CD4-positive, alpha-beta T cell treated with Interferon alpha-2 for 1 hour (primary cell): ENCODE measurements at places on chromosomes 5 and 9.
A peak's percentile ranks its signal among the peaks of the same experiment; 100 is the strongest.

- DNase-seq = no peak
Measured at GRCh38 chr9:33211695-33212393, 28.1 kb upstream of the SPINK4 start.

GRCh38 chr5:136199408-136199807 lies 6.4 kb upstream of the SMIM32 start:
- no peak for DNase-seq

- no peak for DNase-seq
Measured at GRCh38 chr5:170200876-170201275, 31.9 kb upstream of the C5orf58 start.

DNA sequence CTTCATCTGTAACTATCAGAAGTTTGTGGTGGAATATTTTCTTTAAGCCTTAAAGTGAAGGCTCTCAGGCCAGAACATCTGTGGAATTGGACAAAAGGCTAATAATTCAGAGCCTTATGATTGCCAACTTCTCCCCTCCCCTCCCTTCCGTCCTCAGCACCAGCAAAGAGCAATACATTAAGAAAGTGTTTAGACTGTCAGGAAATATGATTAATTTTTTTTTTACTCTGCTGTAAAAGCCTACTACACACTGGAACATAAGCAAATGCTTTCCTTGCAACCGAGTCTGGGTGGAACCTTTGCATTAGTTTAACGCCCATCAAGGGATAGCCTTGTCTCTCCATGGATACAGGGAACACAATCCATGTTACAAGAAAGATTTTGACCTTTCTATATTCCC lies 110.3 kb upstream of the TARS1 start:
- DNase-seq = no peak

DNA sequence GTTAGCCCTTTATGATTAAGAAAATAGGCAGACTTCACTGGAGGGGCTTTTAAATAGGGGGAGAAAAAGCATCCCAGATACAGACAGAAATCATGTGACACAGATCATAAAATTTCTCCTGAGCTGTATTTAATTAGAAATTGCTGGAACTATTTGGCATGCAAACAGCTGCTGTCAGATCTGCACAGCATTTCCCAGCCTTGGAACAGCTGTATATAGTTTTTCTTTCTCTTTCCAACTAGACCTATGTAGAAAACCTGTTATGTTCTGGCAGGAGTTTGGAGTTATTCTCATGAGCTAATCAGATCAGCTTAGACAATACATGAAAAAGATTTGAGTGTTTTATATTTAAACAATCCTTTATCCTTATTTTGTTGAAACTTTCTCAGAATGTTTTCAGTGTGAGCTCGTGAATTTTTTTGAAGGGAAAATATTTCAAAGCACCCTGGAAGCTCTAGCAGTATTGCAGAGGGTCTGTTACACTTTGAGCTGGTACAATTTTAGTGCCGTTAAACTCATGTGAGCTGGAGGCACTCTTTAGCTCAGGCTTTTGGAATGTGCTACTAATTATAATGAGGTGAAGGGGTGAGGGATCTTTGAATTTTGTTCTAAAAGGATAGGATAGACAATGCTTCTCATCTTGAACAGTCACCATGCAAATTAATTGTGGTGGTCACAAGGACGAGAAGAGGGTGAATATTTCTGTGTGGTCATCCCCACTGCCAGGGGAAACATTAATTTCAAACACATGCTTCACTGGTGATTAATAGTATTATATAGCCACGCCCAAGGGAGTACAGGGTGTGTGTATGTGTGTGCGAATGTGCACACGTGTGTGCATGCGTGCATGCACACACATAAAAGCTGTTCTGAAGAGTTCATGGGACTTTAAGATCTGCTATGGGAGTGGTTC lies 239.4 kb upstream of the FBXL7 start:
- no peak for DNase-seq

DNA sequence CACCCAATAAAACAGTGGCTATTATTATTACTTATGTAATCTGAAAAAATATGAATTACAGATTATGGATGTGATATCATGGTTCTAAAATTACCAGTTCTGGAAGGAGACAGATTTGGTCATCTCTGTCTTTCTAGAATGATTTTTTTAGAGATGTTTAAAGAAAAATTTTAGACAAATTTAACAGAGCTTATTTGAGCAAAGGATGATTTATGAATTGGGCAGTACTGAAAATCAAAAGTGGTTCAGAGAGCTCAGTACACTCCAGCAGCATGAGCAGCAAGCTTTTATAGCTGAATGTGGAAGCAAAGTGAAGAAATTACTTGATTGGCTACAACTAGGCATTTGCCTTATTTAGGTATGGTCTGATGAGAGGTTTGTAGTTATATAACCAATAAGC lies 11.0 kb downstream of the CAST start:
- peak; percentile 31 for DNase-seq

DNA sequence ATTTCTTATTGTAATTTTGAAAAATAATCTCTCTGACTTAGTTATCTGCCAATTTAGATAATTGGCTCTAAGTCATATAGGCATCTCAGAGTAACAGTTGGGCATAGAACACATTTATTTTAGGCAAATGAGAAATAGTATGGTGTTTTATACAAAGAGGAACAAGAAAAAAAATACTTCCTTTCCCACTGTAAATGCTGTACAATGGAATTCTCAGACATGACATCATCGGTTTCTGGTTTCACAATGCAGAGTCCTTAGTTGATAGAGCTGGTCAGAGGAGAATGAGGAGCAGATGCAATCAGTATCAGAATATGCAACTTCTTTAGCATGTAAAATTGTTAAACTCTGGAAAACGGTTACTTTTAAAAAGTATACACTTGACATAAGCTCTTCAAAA lies 49.4 kb downstream of the PLK2 start:
- no peak for DNase-seq

GRCh38 chr9:121855476-121855875 lies 204.0 kb downstream of the DAB2IP start:
- DNase-seq = no peak

DNA sequence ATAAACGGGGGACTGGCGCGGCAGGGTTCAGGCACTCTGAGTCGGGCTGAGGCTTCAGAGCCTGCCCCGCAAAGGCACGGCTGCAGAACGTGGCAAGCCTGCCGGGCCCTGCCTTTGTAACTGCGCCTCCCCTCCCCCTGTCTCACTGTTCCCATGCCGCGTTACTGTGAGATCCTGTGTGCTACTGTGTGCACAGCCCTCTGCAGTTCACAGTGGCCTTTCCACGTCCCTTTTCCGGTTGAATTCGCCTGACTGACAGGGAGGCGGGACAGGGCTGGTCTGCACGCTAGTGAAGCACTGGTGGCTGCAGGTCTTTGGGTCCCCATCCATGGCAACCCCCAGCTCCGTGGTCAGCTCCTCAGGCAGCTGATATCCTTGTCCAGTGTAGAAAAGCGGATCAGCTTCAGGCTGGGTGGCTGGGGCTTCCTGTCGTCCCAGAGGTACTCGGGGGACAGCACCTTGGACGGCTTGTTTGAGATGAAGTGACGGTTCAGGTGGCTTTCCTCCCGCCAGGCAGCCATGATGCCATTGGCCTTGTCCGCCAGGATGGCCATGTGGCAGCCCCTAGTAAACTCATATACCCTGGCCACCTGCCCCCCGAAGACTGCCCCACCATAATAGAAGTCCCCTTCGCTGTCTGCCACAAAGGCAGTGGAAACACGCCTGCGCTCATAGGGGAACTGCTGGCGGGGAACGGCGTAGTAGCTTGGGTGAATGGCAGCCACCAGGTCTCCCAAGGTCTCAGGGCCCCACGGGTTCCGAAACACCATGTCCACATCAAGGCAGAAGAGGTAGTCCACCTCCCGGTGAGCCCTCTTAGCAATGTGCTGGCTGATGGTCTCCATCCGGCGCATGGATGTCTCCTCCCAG lies 10.3 kb downstream of the GBGT1 start:
- DNase-seq = no peak

GRCh38 chr5:134585966-134586365 lies 46.7 kb downstream of the SAR1B start:
- DNase-seq = no peak

GRCh38 chr9:95074632-95075031 lies 242.9 kb downstream of the FANCC start:
- DNase-seq = no peak

- no peak for DNase-seq
Measured at GRCh38 chr5:180283026-180283615, 8.8 kb downstream of the MAPK9 start.

DNA sequence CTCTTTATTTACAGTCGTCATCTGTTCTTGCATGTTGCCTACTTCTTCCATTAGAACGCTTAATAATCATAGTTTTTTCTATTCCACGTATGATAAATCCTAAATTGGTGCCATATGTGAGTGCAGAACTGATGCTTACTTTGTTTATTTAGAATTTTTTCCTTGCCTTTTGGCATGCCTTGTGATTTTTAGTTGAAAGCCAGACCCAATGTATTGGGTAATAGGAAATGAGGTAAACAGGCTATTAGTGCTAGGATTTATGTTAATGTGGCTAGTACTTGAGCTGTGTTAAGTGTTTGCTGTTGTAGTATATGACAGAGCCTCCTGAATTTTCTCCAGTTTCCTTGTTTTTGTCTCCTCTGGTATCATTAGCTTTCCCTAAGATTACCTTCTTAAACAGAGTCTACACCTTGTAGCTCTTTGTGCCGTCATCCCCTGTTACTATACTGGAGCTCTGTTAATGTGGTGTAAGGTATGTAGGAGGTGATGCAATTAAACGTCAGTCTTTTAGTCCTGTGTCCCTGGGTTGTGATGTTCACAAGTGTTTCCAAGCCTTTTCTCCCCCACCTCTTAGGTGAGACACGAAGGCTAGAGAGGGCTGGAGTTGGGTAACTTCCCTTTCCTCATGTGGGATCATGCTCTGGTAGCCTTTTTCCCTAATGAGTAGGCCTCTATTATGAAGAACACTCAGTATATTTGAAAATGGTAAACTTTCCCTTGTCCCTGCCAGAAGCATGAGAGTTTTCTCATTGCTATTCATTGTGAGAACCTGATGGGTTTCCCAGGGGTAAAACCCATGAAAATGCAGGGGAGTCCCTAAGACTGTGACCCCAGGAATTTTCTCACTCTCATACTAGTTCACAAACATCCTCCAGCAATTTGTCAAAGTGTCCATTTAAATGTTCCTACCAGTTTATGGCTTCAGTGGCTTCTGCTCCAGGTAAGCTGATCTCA lies 21.2 kb downstream of the SPATA31D3 start:
- DNase-seq = no peak

- DNase-seq = no peak
Measured at GRCh38 chr5:164119806-164120447, 614.5 kb downstream of the MAT2B start.

DNA sequence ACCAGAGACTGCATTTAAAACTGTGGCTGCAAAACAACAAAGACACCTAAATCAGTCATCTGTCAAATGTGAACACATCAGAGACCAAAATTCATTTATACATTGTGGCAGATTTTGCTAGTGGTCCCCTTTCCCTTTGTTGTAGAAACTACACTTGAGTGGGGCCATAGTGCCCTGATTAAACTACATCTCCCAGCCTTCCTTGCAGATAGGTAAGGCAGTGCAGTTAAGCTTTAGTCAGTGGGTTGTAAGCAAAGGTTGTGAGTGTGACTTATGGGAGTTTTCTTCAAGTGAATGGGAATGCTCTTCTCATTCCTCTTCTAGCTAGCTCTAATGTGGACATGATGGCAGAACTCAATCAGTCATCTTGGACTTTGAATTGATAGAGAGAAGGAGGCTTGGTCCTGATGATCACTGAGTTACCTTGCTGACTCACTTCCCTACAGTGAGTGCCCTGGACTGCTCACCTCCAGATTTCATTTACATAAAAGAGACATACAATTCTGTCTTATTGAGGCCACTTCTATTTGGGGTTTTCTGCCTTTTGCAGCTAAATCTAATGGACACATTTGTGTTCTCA lies 35.2 kb upstream of the SPARC start:
- no peak for DNase-seq

GRCh38 chr9:96779089-96779488 lies 1.2 kb upstream of the ZNF510 start:
- no peak for DNase-seq

DNA sequence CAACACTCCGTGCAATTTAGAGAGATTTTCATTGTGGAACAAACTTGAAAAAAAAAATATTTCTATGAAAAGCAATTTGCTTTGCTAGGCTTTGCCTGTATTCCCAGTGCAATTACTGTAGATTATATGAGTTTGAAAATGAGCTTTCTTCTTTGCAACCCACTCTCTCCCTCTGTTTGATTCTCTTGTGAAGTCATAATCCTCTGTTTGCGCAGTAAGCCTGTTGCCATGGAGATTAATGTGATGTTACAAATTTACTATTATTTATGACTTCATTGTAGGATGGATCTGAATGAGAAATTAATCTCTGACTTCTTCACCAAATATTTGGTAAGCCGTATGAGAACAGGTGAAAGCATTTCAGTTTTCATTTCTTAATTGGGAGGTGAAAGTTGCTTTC lies 320.3 kb downstream of the SPATA31D1 start:
- DNase-seq = no peak

DNA sequence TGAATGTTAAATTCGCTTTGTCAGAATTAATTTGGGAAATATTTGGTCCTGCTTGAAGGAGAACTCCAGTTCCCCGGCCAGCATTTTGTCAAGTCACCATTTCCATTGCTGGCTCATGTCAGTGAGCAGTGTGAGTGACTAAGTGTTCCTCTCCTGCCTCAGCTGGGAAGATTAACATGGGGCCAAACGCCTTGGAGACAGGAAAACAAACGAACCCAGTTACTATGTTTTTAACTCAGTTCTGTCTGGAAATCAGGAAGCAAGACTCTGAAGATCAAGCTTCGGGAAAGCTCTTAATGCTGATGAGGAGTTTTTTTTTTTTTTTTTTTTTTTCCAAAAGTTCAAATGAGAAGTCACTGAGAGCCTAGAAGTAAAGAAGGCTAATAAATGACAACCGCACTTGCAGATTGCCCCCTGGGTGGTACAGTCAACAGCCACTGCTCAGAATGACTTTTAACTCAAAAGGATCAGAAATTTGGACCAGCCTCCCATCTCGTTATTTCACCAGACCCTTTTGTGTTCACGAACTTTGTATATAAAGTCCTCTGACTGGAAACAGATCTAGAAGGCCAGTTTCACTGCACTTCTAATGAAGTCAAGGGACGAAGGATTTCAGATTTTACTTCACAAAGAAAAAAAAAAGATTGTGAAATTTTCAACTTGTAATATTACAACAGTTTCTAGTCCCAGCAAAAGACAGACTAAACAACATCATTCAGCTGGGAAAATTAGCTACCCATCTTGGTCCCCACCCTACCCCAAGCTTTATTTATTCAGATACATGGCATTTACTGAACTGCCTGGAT lies 121.3 kb downstream of the LHFPL2 start:
- DNase-seq = no peak

DNA sequence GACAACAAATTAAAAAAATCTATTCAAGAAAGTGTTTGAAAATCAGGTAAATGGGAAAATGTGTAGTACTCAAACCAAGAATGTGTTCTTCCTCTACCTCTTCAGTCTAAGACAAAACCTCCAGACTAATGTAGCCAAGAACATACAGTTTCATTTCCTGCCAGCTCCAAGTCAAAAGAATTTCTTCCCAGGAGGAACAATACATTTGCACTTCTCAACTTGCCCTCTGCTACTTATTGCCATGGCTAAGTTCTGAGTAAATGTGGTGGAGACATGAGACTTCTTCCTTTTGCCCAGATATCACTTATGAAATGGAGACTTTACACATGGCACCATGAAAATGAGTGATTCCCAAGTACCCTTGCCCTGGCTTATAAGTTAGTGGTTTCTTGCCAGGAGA lies 2112.2 kb upstream of the C9orf72 start:
- no peak for DNase-seq

GRCh38 chr9:15305470-15305869 lies 1.5 kb downstream of the TTC39B start:
- no peak for DNase-seq
